ENCODE measurements at places on chromosomes 7 and 10.

- no peak for DNase-seq
Observed at GRCh38 chr7:30154111-30154587, 19.4 kb downstream of the MTURN start.

- peak; percentile 79 for DNase-seq
Observed at GRCh38 chr7:40008223-40008815, 58.3 kb downstream of the CDK13 start.

DNA sequence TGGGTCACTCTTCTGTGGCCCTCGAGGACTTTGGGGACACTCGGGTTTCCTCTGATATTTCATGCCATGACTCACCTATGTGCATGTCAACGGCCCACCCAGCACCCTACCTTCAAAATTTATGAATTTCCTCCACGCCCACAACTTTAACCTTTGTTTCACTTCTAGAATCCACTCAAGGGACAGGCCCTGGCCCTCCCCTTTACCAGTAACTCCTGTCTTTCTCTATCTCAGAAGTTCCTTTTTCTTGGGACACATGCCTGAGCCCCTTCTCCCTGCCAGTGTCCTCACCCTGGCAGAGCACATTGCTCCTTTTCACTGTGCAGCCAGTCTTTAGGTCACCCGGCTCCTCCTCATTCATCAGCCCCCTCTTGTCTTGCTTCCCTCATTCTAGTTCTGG, 282.5 kb upstream of the KLF6 start:
- DNase-seq, result no peak

DNA sequence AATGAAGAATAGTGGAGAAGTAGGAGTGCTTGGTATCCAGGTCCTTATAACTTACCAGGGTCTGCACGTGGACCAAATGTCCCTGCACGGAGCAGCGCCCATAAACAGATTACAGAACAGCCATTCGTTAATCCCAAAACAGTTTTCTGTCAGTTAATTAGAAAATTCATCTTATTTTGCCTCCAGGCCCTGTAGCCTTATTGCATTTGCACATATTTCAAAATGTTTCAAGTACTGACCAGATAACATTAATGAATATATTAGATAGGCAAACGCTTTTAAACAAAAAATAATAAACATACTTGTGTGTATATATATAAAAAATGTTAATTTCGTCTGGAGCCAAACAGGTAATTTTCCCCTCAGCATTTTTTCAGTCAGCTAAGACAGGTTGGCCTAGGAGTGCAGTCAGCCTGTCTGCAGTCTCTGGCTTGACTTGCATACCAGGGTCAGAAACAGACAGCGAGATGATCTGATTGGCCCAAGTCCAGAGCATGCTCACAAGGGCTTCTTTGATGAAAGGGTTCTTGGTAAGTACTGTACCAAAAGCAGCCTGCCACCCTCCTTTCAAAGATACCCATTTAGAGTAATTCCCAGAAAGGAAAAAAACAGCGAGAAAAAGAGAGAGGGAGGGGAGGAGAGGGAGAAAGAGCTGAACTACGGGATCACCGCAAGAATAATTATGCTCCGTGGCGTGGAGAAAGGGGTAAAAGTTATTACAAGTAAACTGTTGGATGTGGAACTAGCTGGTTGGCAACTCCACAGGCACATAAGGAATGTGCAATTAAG, 194.4 kb upstream of the TCF7L2 start:
- DNase-seq, result no peak

DNA sequence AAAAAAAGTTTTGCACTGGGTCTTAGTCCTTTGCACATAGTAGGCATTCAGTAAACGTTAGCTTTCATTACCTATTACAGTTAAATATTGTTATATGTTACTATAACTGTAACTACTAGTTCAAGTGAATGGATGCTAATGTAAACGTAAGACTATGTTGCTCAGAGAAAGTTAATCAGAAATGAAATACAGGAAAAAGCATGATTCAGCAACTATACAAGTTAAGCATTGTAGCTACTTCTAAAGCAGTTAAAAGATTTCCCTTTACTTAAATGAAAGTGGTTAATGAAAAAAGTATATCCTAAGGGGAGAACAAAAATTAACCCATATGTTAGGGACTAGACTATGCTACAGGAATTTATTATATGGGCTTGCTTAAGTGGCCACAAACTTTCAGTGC, 121.2 kb downstream of the SKAP2 start:
- DNase-seq, result no peak

- DNase-seq, result peak; percentile 10
Observed at GRCh38 chr10:78212060-78212785, 178.6 kb downstream of the RPS24 start.
